NCI-H1417 (cell line): ENCODE measurements at places on chromosomes 12 and 14.

DNA sequence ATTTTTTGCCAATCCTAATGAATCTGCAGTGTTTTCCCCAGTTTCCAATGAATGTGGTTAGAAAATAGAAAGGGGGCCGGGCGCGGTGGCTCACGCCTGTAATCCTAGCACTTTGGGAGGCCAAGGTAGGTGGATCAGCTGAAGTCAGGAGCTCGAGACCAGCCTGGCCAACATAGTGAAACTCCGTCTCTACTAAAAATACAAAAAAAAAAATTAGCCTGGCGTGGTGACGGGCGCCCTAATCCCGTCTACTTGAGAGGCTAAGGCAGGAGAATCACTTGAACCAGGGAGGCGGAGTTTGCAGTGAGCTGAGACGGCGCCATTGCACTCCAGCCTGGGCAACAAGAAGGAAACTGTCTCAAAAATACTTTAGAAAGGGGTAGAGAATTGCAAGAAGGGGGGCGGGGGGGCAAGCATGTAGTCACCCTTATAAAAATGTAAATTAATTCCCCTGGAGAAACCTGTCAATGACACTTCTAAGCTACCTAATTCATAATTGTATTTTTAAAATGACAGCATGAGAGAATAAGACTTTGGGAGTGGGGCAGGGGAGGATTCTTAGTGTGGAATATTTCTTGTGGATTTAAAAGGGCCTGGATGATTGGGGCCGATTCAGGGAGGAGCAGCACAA is 1.7 kb downstream of the KLHDC2 start:
- peak; percentile 25 for DNase-seq

GRCh38 chr14:92973261-92973797 is 50.4 kb downstream of the CHGA start:
- DNase-seq: peak; percentile 13

DNA sequence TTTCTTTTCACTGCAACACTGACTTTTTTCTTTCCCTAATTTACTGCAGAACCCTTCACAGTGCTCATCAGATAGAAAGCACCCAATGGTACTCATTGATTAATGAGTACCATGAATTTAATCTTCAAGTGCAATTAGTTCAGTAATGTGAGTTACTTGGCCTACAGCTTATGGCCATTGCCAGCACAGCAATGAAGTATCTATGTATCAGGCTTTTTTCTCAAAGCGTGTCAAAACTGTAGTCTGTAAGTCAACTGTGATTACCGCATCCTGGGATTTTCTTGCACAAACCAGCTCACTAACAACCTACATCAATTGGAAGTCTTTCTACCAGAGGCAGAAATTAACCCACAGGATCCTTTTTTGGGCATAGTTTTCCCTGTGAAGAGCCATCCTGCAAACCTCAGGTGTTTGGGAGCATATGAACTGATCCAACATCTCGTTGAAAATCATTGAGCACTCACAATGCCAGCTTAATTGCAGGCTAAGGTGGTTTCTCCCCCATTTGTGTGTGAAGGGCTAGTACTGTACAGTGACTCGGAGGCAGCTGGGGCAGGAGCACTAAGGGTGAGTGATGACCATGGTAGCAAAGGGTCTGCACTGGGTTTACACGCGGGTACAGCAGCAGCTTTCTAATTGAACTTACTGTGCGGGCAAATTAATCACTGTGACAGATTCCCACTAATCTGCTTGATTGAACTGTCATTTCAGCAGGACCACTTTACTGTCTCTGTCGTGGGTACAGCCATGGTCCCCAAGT is 619.3 kb downstream of the SNAPC1 start:
- DNase-seq: no peak

DNA sequence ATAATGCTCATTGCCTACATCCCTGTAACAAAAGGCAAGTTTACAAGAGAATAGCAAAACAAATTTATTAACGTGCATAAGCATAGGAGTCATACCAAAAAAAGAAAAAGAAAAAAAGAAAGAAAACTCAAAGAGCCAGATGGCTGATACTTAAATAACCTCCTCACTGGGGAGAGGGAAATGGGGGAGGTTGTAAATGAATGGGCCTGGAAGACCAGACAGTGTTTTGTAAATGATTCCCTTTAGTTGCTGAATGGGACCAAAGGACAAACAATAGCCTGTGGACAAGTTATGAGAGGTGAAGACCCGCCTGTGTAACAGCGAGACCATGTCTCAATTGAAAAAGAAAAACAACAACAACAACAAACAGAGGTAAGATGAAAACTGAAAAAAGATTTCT is 35.3 kb downstream of the CAPS2 start:
- no peak for DNase-seq

GRCh38 chr12:51240971-51241370 is 2.3 kb downstream of the DAZAP2 start:
- DNase-seq: no peak

DNA sequence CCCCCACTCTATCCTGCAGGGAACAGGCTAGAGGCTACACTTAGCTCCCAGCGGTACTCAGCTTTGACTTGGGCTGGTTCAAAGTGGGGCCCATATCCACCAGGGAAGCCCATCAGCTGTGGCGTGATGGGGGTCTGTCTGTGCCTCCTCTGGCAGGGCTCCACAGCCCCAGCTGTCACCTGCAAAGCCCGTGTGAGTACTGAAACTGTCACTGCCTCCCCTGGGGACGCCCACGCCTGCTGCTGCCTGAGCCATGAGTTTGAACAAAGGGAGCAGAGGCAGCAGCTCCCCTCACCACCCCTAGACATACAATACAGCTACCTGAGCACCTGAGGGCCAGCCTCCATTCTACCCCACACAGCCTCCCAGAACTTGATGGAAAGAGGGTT is 5.0 kb downstream of the REM2 start:
- no peak for DNase-seq

DNA sequence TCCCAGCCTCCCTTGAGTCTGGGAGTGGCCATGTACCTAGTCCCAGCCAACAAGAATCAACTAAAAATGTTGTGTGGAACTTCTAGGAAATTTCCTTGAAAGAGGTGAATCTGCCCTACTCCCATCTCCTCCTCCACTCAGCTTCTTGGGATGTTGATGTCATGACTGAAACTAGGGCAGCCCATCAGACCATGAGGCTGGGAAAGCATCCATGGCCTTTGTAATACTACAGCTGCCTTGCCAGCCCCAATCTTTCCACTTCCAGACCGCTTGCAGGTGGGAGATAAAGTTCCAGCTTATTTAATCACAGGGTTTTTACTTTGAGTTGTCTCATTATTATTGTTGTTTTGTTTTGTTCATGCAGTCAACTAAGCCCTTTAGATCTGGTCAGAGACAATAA is 170.3 kb upstream of the LMNTD1 start:
- DNase-seq: no peak

- no peak for DNase-seq
These were observed 23.8 kb upstream of the GOLGA3 start for GRCh38 chr12:132852496-132852895.

DNA sequence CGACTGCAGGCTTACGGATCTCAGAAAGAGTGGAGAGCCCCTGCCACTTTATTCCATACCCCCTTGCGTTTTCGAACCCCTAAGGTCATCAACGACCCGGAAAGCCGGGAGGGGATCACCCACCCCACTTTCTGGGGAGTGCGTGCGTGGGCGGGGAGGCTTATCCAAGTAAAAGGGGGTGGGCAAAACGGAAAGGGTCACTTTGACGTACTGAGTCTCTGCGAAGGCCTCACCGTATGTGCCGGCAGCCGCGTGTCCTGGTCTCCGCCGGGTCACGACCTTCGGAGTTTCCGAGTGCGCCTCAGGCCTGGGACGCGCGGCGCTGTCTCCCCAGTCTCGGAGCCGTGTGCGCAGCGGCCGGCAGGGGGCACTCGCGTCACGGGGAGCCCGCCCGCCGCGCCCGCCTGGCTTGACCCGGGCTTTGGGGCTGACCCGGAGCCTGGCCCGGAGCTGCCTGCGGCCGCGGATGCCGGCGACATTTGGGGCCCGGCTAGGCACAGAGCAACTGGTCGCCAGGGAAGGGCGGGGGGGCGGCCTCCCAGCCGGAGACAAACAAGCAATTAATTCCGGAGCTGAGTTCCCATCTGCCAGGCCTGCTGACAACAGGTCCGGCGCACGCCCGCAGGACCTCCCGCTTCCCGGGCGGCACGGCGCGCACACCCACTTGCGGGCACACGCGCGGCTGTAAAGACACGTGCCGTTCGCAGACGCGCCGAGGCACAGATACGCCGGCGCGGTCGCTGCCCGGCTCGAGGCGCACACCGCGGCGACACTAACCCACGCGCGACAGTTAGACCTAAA is 890 bp upstream of the KIF26A start:
- peak; percentile 73 for DNase-seq

DNA sequence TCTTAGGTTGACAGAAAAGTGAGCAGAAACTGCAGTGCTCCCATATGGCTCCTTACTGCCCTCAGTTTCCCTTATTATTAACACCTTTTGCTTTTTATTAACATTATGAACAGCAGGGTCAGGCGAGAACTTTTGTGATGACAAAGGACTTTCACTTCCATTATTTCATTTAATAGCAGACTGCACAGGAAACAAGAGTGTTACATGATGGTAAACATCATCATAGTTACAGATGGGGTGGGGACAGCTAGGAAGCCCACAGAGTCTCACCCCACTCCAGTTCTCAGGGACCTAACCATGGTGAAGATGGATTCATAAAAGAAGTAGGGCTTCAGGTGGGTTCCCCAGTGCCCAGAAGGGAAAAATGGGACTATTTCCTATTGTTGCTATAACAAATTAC is 110.1 kb upstream of the PELI2 start:
- no peak for DNase-seq

DNA sequence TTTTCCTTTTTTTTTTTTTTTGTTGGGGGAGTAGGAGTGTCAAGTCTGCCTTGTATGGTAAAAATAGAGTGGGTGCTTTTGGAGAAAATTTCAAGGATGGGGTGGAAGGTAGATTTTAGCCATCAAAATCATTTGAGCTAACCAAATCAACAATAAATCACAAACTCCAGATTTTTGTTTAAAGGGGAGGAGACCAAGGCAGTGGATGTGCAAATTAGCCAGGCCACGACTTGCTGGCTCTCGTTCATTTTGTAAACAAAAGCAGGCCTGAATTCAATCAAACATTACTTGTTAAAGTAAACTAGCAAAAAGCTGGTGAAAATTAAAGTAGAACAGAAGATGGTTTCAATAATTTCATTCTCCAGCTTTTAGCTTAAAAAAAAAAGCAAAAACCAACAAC is 387.2 kb downstream of the BMP4 start:
- no peak for DNase-seq

DNA sequence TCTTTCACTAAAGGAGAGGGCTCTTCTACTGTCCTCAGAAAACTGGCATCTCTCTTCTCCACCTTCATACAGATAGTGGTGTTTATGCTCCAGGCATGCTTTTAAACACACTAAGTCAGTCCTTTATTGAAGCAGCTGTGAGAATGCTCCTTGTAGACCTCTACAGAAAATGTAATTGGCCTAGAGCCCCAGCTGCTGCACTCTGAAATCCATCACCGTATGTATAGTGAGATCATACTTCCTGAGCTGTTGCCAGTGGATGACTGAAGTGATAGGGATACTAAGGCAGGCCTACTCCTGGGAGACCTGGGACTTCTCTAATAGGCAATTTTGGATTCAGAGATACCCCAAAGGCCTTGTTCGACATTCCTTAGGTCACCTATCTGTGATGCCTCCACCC is 535.4 kb downstream of the RPS29 start:
- DNase-seq: no peak

DNA sequence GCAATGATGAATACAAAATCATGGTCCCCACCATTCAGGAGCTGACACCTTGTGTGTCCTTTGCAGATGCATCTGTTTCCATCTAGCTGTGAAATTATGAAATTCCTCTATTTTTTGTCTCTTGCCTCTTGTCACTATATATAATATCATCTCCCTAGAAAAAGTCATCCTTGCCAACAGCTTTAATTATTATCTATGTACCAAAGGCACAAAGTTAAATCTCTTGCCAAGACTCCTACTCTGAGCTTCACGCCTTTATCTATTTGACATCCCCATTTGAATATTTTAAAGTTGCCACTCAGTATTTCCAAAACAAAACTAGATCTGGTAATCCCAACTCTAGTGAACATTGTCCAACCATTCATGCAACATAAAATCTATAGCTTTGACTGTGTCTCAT is 32.0 kb upstream of the PRB2 start:
- no peak for DNase-seq

GRCh38 chr14:91399868-91400640 is 17.6 kb downstream of the CCDC88C start:
- no peak for DNase-seq

GRCh38 chr14:97177016-97177415 is 379.8 kb downstream of the VRK1 start:
- peak; percentile 74 for DNase-seq

DNA sequence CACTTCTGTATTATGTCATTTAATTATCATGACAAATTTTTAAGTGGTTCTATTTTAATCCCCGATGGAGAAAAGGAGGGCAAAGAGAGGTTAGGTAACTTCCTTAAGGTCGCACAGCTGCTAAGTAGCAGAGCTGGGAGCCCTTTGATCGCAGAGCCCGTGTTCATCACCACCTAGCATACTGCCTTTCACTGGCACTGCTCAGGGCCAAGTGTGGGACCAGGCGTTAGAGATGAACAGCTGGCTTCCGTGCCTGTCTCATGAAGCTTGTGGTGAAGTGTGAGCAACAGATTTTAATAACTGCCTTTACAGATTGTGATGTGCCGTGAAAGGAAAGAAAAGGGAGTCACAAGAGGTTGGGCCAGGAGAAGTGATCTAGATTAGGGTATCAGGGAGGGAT is 273.6 kb downstream of the AKAP6 start:
- DNase-seq: no peak

- peak; percentile 22 for DNase-seq
These were observed 112.8 kb downstream of the DUSP6 start for GRCh38 chr12:89239534-89239933.

DNA sequence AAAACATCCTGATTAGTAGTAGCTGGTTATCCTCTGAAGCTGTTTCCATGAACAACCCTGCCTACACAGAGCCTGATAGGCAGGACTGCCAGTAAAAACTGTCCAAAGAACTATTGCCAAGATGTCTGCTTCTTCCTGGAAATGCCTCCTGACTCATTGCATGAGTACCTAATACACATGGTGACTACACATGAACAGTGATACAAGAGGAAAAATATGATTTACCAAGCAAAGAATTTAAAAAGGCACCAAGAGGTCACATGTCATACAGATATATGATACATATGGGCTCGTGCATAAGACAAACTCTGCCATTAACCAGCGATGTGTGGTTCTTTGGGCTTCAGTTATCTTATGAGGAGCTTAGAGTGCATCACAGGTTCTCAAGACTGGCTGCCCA is 552.3 kb downstream of the SLC16A7 start:
- no peak for DNase-seq

- no peak for DNase-seq
These were observed 379.4 kb downstream of the RPS29 start for GRCh38 chr14:49206828-49207227.

DNA sequence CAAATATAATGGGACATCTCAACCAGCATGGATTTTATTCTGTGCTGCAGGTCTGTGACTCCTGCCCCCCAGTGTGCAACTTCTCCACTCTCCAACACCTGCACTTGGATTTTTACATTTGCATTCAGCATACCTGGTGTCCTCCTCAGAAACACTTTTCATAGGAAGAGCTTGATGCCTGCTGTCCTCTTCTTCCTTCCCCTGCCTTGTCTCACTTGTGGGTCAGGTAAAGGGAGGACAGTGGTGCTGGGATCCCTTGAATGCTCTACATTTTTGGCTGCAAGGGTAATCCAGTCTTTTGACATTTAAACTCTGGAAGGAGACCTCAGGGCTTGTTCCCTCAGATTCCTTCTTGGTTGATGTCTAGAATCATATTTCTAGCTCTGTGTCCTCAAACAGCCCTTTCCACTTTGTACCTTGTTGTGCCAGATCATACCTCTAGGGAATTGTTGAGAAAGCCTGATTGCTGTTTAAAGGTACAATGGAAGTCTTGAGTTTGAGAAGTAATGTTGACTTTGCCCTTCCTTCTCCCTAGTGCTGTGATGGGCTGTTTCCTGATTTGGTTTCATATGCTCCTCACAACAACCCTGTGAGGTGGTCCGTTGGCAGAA is 12.6 kb downstream of the UBE3B start:
- DNase-seq: no peak
